Activated T-cell treated with anti-CD3 and anti-CD28 coated beads for 1 hour (primary cell): ENCODE measurements at places on chromosomes 12 and 14.

GRCh38 chr12:8032242-8033152 is at the start of gene FOXJ2:
TSS of gene FOXJ2 (plus strand) at chr12:8032716. CDS start at chr12:8039833, 7,117 bp downstream.
- DNase-seq = peak; percentile 69

- no peak for DNase-seq
These were observed 306.6 kb upstream of the MIS18BP1 start for GRCh38 chr14:45559626-45560025.

- no peak for DNase-seq
These were observed 248.1 kb downstream of the DPY19L2 start for GRCh38 chr12:63420206-63420644.

GRCh38 chr12:107545737-107546353 is 139.8 kb upstream of the PWP1 start:
- no peak for DNase-seq

DNA sequence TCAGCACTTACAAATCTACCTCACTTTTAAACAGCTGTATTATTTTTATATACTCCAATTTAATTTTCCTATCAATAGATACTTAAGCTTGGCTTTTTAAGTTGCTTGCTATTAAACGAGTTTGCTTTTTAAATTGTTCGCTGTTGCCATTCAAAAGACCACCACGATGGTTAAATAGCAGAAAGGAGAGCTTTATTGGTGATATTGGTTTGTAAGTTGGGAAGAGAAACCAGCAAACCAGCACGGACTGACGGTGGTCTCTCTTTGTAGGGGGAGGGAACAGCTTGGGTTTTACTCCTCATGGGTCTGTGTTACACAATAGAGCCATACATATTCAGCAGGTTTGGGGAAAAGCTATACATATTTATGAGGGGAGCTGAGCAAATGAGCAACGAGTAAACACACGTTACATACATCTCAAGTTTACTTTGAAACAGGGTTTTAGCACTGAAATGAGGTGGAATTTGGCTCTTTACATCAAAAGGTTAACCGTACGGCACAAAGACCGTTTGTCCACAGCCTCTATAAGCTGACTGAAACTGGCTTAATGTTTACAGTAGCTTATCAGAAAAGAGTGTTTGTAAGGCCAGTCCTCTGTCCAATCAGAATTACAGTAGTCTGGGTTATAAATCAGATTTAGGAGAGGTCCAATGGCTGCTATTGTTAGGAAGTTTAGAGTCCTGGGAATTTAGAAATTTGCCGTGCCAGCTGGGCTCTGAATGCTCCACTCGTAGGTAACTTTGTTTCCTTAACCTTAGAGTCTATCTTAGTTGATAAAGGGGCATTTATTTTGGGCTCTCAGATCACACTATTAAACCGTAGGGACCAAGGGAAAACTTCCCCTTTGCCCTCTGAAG is 69.7 kb upstream of the DHRS4 start:
- DNase-seq = no peak

- DNase-seq = no peak
These were observed 18.9 kb upstream of the DIABLO start for GRCh38 chr12:122244565-122245371.

- no peak for DNase-seq
These were observed 184.5 kb upstream of the CRY1 start for GRCh38 chr12:107277855-107278254.

GRCh38 chr12:81295251-81295650 is 217.4 kb downstream of the ACSS3 start:
- DNase-seq = no peak
